ENCODE measurements at places on chromosomes 4 and X. TPM values are rescaled to one million over a fixed set of nuclear protein-coding genes. Genes with fewer than 3 reads are reported as not detected.

Gene LIMCH1
- total RNA-seq, result 48.4 TPM

Gene MAGEA1
- total RNA-seq, result not detected

Gene GRIA3
- 38.5 TPM for total RNA-seq

Gene RIBC1
- total RNA-seq, result 3.5 TPM

Gene CABS1
- not detected for total RNA-seq
